SW480 (cell line): ENCODE measurements at places on chromosomes 5 and 9.
A peak's percentile ranks its signal among the peaks of the same experiment; 100 is the strongest.

DNA sequence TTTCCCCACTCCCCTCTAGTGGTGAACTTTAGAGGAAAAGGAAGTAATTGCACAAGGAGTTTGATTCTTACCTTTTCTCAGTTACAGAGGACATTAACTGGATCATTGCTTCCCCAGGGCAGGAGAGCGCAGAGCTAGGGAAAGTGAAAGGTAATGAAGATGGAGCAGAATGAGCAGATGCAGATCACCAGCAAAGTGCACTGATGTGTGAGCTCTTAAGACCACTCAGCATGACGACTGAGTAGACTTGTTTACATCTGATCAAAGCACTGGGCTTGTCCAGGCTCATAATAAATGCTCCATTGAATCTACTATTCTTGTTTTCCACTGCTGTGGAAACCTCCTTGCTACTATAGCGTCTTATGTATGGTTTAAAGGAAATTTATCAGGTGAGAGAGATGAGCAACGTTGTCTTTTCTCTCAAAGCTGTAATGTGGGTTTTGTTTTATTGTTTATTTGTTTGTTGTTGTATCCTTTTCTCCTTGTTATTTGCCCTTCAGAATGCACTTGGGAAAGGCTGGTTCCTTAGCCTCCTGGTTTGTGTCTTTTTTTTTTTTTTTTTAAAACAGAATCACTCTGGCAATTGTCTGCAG is 25.3 kb downstream of the SLC22A5 start:
- DNase-seq = no peak

DNA sequence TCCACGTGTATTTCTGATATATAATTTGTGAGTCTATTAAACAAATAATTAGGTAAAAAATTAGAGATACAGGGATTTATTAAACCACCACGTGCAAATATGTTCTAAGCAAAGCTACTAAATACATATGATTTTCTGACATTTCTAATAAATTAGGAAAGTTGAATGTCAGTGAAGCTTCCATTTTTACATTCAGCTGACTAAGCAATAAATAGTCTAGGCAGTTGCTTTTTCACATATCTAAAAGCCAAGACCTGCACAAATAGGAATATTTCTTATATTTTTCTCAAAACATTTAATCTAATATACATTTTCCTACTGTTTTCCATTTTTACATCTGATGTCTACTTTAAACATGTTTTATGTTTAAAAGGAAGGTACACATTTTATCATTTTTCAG is 322.6 kb upstream of the EFNA5 start:
- DNase-seq = no peak

DNA sequence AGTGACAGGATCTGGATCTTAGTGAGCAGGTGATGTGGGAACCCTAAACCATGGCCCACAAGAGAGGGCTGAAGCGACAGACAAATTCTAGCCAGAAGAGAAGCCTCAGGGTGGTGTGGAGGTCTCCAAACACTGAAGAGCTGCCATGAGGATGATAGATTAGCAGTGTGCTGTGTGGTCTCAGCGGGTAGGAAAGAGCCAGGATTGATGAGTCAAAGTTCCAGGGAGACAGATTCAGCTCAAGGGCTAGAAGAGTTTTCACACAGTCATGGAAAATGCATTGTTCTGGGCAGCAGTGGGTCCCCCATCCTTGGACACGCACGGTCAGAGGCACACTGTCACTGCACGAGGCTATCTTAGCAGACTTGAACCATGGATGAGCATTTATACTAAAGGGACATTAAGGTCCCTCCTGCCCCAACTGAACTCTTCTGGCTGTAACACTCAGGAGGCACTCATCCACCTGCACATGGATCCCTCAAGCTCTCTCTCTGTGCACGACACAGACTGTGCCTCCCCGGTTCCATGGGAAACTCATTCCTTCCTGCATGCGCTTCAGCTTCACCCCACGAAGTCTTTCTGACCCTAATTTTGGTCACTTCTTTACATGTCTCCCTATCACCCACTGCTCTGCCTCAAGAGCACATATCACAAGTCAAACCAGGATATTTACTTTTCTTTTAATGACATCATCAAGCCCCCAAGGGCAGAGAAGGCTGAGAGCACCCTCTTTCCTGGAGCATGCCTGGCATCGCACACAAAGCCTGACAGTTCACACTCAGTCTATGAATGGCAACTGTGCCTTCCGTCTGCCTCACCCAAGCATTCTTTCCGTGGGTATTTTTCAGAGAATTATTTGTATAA is 84.8 kb downstream of the TLE1 start:
- no peak for DNase-seq

DNA sequence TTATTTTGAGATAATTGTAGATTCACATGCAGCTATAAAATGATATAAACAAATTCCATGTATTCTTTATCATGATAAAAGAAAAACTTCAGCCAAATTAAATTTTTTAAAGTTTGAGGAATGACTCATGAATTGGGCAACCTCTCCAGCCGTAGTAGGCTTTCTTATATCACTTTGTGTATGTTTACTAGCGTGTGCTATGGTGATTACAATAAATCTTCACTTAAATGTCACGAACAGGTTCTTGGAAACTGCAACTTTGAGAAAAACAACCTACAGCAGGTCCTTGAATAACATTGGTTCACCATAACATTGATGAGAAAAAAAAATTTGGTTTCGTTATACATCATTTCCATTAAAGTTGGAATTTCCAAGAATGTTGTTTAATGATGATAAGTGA is 730.9 kb upstream of the TYRP1 start:
- DNase-seq = no peak

DNA sequence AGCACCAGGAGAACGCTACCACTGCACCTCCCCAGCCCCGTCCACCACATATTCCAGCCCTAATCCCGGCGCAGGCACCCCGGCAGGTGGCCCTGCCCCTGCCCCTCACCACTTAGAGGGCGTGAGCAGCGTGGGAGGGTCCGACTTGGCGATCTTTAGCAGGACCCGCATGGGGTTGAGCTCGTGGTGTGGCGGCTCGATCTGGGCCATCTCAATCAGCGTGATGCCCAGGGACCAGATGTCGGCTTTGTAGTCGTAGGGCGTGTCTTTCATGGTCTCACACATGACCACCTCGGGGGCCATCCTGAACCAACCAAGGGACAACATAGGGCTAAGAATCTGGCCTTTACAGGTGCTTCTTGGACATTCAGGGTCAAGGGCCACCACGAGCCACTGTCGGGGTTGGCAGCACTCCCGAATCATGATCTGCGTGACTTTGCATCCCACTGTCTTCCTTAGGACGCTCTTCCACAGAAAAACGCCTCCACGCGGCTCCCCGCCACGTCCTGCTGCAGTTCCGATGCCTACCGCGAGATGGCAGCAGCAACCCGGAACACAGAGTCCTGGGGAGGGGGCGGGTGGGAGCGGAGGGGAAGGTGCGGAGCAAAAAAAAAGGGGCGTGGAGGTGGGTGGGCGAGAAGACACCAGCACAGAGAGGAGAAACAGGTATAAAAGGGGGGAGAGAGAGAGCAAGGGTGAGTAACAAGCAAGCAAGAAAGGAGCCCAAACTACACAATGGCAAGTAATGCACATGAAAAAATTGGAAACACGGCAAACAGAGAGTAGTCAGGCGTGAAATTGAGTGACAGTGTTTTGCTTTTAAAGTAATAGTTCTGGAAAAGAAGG is 81.3 kb downstream of the STK10 start:
- peak; percentile 23 for DNase-seq

DNA sequence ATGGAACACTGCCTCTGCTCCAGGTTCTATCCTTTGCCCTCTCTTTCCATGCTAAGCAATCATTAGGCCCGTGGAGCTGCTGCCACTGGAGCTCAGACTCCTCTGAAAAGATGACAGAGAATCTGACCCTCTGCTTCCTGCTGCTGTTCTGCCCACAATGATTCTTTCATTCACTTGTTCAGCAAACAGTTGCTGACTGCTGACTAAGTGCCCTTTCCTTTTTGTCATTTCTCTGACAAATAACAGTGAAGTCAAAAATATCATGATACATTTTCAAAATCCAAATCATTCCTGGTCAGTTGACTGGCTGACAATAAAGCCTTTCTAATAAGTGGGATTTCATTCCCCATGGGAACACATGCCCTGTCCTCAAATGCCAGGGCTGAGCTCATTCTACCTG is 110.1 kb downstream of the SIL1 start:
- no peak for DNase-seq

DNA sequence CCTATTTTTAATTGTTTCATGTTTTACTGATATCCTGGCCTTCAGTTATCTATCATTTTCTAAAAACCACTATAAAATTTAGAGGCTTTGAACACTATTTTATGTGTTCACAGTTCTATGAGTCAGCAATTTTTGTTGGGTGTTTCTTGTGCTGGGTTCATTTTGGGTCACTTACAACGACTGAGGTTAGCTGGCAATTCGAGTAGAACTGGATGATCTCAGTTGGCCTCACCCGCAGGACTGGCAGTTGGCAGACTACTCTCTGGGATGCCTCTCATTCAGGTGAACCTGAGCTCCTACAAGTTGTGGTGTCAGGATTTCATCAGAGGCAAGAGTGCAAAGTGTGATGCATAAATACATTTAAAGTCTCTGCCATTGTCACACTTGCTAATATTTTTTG is 151.0 kb upstream of the PAPPA start:
- no peak for DNase-seq

DNA sequence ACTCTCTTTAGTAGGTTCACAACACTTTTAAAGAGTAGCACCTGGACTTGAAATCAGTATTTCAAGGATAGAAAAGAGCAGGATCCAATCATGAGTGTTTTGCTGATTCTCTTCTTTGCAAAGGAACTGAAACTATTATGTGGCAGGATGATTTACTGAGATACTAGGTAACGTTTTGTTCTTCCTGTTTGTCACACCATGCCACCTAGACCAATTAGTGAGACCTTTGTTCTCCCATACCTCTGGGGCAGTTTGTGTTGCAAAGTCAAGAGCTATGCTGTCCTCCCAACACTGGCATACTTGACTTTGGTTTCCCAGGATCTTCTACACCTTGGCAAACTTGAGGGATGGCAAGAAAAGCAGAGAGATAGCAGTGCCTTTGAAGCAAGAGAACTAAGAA is 43.4 kb downstream of the PPP1R2B start:
- DNase-seq = no peak

- DNase-seq = no peak
Measured at GRCh38 chr9:124886866-124887492, 25.0 kb downstream of the ARPC5L start.

DNA sequence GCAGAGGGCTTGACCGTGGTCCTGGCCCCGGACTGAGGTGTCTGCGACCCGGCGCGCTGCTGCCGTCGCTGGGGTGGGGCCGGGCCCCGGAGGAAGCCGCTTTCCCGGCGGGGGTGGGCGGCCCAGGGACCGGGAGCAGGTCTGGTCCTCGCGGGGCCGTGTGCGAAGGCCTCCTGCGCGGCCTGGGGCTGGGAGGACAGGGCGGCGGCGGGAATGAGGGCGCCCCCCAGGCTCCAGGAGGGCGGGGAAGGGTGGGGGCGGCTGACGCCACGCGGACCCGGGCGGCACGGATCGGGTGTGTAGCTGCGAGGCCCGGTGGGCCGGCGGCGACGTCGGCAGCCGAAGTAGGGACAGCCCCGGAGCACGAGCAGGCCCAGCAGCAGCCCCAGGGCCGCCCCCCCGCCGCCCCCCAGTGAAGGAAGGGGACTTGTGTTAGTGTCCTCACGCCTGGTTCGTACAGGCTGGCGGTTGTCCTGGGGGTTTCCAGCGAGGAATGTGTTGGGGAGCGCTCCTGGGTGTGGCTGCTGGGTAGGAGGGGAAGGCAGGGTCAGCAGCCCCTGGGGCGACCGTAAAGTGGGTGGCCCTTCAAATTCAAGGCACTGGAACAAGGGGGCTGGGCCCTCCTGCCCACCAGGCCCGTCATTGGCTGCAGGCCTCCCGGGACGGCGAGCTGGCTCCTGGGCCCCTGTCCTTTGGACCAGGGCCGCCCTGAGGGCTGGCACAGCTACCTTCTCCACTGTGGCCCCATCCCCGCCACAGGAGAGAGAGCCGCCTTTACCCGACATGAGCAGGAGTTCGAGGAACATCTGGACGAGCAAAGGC is 597 bp upstream of the TMEM250 start:
- DNase-seq = peak; percentile 68

DNA sequence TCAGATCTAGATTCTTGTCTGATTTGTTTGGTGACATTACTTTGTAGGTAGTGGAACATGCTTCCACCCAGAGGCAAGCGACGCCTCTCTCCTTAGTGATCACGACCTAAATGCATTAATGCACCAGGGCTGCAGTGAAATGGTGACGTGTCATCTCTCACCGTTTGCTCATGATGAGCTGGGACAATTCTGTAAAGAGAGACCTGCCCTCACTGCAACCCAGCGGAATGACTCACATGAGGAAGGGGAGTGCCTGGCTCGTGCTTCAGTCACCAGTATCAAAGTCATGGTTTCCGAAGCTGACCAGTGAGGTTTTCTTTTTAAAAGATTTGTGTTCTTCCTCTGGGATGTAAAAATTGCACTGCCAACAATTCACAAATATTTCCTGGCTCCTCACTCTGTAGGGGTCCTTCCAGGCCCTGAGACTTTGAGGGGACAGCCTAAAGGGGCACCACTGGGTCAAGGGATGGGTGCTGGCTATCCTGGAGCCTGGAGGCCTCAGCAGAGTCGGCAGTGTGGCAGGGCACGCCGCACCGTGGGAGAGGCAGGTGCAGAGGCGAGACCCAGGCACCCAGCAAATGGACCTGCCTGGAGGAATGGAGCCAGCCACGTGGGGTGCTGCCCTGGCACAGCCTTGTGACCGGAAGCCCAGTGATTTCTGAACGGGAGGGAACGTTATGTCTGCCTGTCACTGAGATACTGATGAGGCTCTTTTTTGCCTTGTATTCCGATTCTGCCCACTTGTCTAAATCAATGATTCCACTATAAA is 17.3 kb downstream of the QSOX2 start:
- peak; percentile 89 for DNase-seq

GRCh38 chr5:76580981-76581380 is 42.2 kb downstream of the F2RL2 start:
- DNase-seq = no peak

- no peak for DNase-seq
Measured at GRCh38 chr9:112445196-112445595, 41.4 kb upstream of the KIAA1958 start.

GRCh38 chr5:111993242-111993641 is 236.2 kb upstream of the NREP start:
- DNase-seq = no peak

- peak; percentile 66 for DNase-seq
Measured at GRCh38 chr9:74379718-74380117, 117.4 kb upstream of the RORB start.

DNA sequence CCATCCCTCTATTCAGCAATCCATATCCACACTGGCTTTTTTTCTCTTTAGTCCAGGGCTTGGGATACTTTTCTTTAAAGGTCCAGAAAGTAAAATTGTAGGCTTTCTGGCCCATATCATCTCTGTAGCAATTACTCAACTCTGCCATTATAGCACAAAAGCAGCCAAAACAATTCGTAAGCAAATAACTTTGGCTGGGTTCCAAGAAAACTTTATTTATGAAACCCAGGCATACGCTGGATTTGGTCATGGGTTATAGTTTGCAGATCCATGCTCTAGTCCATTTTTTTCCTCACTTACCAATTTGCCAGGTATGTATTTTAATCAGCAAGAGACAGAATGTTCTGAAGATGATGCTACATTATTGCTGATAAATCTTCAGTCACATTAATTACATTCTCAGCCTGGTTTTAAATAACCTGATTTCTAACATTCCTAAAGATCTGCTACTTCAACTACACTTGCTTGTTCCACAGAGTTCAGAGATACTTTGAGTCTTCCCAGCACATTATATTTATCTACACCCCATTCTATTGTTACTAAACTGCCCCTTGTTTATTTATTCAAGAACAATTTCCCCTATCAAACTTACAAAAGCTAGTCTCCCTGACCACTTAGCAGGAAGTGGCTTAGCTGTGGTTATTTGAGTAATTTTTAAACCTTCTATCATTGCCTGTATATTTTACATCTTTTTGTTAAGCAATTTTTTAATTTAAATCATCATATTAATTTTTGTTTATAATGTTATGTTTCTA is 161.0 kb downstream of the ISL1 start:
- DNase-seq = peak; percentile 4

GRCh38 chr9:24616863-24617262 is 71.2 kb upstream of the IZUMO3 start:
- no peak for DNase-seq
